ENCODE measurements at places on chromosomes 3 and 15.

- no peak for DNase-seq
Observed at GRCh38 chr3:171251835-171252234, 208.4 kb downstream of the TNIK start.

- no peak for DNase-seq
Observed at GRCh38 chr15:57914350-57915055, 151.0 kb downstream of the ALDH1A2 start.

GRCh38 chr15:57345584-57345983, 30.7 kb upstream of the CGNL1 start:
- DNase-seq = no peak

DNA sequence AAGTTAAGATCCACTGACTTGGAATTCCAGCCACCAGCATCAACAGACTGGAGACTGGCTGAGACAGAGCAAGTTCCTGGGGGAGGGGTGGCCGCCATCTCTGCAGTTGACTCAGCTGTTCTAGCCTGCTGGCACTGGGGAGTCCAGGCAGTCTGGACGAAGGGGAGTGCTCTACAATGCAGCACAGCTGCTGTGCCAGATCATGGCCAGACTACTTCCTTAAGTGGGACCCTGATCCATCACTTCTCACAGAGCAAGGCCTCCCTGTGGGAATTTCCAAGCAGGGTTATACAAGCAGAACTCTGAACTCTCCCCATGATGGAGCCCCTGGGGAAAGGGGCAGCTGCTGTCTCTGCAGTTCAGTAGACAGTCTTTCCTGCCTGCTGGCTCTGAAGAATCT, 35.2 kb downstream of the PYGO1 start:
- no peak for DNase-seq

DNA sequence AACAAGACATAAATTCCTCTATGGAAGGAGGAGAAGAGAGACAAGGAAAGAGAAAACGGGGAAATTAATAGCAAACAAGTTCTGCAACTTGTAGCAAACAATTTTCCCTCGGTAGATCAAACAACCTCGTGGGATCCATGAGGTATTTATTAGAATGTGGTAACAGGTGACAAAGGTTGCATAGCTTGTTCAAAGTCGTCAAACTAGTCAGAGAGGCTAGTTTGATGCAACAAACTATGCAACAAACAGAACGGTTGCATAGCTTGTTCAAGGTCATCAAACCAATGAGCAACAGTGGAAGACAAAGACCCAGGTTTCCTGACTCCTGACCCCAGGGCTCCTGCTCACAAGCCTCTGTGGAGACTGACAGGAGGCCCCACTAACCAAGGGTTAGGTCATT, 20.7 kb downstream of the MB21D2 start:
- DNase-seq = no peak

GRCh38 chr15:65329984-65330735, 25.7 kb downstream of the RNU5B-1 start:
- no peak for DNase-seq

DNA sequence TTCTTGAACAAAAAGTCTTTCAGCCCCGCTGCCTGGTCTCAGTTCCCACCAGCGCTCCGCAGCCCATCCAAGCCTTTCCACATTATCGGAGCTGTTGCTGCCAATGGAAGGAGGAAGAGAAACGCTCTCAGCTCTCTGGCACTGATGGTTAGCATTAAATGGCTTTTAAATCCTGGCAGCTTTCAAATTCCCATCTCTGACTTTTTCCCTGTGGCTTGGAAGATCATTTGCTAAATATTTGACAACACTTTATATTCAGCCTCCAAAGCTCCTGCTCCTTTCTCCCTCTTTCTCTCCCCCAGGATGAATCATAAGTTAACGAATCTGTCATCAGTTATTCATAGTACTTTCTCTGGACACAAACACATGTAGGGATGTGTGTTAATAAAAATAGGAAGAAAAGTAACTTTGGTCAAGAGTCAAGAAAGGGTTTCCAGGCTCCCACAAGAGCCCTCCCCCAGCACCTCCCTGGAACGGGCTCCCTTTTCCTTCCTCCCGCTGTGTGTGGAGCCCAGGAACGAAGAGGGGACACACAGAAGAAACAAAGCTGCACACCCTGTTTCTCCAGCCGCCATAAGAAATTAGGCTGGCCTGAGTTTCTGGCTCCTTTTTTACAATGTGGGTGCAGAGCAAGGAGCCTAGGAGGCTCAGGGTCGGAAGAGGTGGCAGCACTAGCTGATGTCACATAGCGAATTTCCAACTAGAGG, 47.6 kb upstream of the TSEN2 start:
- DNase-seq = no peak

DNA sequence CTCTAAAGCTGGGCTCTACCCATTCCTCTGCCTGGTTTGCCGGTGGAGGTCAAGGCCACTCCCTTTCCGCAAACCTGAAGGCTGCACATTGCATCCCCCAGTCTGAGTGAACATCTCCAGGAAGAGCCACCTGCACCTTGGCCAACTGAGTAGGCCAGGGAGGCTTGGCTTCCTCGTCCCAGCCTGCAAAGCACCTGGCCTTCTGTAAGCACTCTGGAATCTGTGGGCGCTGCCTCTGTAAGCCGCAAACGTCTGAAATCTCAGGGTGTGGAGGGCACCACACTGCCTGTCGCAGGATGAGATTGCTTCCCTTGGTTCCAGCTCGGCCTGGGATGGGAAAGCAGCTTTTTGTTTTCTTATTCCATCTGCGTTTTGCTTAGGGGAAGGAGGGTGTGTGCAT, 81.3 kb downstream of the SEC22A start:
- DNase-seq = no peak

GRCh38 chr3:127220497-127220896, 27.6 kb downstream of the PRR23E start:
- no peak for DNase-seq

- no peak for DNase-seq
Observed at GRCh38 chr3:166191411-166191810, 354.2 kb upstream of the BCHE start.

GRCh38 chr15:65818927-65819562, 27.0 kb upstream of the DENND4A start:
- no peak for DNase-seq

GRCh38 chr3:26989037-26989436, 366.5 kb downstream of the LRRC3B start:
- DNase-seq = no peak

DNA sequence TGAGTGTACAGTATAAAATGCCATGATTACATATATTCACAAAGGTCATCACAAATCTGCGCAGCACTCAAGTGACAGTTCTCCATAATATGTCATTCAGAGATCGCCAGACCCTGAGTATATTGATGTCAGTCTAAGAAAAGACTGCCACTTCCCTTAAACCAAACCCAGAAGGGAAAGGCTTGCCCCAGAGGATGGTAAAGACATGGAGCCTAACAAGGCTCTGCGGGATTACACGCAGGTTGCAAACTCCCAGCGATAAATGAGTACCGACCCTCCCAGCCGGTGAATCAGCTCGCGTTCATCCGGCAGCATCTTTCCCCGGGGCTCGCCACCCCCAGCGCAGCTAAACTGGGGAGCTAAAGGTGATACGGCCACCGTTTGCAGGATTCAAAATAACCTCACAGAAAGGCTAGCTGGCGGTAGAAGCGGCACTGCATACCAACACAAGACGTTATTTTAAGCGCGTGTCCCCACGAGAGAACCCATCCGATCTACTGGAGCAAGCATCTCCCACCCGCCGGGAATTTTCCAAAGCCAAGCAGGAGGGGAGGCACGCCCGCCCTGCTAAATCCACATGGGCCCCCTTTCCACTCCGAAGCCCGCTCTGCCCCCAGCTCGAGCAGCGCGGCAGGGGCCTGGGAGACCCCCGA, 643 bp downstream of the MYO5A start:
- no peak for DNase-seq

- DNase-seq = no peak
Observed at GRCh38 chr15:59657635-59658125, 365 bp upstream of the GTF2A2 start.

GRCh38 chr15:72229076-72229946, 1.7 kb downstream of the PKM start:
- DNase-seq = no peak

DNA sequence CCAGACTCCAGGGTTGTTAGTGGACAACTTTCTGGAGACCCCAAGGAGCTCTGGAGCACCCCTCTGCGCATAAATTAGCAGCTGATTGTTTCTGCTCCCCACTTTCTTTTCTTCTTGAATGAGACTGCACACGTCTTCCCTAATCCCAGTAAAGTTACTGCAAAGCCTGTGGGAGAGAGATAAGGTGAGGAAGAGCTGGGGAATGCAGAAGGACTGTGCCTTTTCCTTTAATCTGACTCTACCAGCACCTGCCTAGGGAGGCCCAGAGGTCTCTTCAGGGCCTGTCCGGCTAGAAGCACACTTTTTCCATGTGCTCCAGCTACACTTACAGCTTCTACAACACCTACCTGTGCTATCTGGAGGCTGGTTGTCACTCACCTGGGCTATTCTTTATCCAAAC, 143.8 kb downstream of the KCNMB2 start:
- no peak for DNase-seq

- DNase-seq = no peak
Observed at GRCh38 chr3:13414040-13414729, 5.9 kb downstream of the NUP210 start.

DNA sequence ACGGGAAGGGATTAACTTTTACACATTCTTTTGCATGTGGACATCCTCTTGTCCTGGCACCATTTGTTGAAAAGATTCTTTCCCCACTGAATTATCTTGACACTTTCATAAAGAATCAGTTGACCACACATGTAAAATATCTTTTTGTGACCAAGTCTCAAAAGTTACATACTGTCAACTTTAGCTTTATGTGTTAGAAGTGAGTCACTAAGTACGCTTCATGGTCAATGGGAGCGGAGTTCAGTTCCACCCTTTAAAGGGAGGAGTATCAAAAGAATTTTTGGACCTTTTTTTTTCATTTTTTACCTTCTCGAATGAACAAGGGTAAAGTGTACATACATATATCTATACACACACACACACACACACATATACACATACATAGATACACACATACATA, 35.4 kb downstream of the MAPK6 start:
- no peak for DNase-seq

DNA sequence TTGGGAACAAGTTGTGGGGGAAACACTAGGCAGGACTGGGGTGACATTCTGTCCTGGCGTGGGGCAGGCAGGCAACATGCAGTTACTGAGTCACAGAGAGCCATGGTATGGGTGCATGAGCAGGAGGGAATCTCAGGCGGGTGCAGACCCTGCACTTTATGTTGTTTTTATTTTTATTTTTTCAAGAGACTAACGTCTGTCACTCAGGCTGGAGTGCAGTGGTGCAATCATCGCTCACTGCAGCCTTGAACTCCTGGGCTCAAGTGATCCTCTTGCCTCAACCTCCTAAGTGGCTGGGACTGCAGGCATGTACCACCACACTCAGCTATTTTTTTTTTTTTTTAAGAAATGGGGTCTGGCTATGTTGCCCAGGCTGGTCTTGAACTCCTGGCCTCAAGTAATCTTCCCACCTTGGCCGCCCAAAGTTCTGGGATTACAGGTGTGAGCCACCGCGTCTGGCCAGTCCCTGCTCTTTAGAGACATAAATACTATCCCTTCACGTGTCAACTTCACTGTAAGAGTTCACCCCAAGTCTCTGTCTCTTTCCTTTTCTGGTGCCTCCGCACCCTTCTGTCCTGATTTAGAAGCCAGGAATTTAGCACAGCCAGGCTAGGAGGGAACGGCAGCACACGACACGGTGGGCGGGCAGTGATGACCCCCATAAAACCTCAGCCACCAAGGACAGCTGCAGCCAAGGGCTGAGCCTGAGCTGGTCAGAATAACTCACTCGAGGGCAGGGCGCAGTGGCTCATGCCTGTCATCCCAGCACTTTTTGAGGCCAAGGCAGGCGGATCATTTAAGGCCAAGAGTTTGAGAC, 72.8 kb upstream of the IQSEC1 start:
- DNase-seq = no peak

GRCh38 chr15:66786708-66787488, 84.9 kb downstream of the SMAD6 start:
- DNase-seq = no peak

- DNase-seq = no peak
Observed at GRCh38 chr15:67480741-67481140, 40.2 kb upstream of the C15orf61 start.

DNA sequence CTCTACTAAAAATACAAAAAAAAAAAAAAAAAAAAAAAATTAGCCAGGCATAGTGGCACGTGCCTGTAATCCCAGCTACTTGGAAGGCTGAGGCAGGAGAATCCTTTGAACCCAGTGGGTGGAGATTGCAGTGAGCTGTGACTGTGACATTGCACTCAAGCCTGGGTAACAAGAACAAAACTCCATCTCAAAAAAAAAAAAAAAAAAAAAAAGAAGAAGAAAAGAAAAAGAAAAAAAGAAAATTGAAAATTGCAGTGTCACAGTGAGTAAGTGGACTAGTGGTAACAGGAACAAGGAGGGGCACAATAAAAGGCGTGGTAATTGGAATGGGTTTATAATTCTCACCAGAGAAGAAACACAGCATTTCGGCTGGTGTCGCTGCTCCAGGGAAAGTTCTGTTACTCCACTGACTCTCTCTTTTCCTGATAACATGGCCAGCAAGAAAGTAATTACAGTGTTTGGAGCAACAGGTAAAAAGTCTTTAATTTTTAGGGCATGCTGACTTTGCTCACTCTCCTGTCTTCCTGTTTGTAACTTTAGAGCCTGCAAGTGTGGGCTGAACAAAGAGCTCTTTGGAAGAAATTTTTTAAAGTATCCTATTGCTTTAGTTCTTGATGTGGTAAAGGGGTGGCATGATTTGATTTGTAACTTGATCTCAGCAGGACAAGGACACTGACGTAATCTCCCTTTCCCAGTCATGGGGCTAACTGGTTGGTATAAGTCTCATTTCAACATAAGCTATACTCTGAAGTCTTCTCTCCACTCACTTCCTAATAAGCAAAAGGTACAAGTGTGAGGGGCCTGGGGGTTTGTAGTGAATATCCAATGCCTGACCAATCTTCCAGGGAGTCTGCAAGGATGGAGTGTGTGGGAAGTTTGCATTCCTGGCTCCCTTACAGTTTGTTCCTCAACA, 22.1 kb upstream of the TRA2B start:
- no peak for DNase-seq

GRCh38 chr15:85100186-85100937, 118.7 kb downstream of the PDE8A start:
- DNase-seq = no peak
